Non-pigmented ciliary epithelial cell (primary cell): ENCODE measurements at places on chromosomes 12 and 14.
A peak's percentile ranks its signal among the peaks of the same experiment; 100 is the strongest.

DNA sequence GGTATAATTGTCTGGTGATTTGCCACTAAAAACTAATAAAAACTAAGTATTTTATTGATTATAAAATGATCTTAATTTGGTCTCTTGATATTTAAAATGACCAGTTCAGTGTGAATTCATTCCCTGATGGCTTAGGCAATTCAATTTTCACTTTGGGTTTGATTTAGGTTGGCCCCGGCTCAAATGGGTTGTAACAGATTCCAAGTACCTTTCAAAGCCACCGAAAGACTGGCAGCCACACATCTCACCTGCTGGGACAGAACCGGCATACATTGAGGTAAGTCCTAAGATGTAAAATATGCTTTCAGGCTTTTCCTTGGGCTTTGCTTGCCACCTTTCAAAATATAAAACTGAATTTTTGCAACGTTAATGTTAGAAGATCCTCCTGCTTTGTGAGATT is 77.5 kb upstream of the ATF1 start:
- DNase-seq: no peak

DNA sequence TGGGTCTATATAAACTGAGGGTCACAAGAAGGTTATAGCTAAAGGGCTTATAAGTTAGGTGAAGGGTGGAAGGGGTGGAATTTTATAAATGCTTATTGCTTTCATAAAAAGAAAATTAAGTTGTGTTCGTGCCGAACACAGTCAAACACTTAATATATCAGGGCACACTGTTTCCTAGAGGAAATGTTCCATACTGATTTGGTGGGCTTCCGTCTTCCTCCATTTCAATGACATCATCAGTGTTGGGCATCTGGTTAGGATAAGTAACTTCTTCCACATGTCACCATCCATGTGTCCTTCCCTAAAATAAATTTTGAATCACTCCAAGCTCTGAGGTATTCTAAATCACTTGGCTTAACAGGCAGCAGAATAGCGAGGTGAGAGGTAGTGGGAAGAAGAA is 466.4 kb downstream of the MED13L start:
- DNase-seq: no peak

DNA sequence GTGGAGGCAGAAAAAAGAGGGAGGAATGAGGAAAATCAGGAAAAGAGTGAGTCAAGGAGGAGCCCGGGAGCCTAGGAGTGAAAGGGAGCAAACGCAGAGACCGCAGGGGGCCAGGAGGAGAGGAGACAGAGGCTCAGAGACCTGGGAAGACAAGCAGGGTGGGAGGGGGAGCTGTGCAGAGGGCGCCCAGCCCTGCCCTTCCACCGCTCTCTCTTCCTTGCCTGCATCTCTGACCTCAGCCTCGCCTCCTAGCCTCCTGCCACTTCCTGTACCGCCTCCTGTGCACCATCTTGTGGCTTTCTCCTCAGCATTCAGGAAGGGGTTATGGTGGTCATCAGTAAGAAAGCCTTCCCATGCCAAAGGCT is 1.3 kb downstream of the CLSTN3 start:
- no peak for DNase-seq

DNA sequence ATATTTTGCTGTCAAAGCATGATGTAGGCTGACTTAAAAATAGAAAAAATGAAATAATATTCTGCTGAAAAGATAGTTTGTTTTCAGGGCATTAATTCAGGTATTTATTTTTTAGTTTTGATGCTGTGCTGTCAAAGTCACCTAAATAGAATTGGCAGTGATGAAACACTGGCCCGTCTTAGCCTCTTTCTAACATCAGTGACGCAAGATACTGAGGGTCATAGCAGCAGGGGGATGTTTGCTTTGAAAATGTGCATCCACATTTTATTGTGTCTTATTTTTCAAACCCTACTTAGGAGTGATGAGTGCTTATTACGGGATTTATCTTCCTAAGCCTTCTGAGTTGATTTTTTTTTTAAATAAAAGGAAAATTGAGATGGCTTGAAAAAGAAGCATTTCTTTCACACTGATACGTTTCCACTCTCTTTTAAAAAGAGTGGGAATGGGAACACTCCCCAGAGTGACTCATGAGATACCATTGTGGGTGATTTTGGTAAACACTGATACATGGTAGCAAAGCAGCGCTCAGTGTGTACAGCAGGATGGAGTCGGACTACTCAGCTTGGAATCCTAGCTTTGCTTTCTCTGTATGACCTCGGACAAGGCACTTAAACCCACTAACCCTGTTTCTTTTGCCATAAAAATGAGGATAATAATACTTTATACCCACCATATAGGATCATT is 290.8 kb downstream of the ERC1 start:
- DNase-seq: peak; percentile 65

DNA sequence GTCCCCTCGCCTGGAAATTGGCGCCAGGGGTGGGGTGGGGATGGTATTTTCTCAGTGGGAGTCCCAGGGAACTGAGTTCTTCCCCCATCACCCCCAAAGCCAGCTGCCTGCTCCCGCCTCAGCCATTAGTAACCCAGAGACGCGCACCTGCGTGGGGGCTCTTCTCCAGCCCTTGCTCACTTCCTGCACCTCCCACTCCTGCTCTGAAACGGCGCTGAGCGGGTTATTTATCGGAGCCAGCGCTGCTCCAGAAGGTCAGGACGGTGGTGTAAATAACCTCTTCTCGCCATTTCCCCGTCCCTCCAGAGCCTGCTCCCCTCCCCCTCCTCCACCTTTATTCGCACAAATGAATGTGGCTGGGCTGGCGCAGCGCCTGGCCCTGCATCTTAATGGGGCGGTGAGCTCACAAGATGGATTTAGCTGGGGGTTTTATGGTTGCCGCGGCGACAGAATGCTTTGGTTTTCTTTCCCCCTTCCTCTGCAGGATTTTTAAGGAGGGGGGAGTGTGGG is 12.2 kb downstream of the GPR84 start:
- DNase-seq: no peak

DNA sequence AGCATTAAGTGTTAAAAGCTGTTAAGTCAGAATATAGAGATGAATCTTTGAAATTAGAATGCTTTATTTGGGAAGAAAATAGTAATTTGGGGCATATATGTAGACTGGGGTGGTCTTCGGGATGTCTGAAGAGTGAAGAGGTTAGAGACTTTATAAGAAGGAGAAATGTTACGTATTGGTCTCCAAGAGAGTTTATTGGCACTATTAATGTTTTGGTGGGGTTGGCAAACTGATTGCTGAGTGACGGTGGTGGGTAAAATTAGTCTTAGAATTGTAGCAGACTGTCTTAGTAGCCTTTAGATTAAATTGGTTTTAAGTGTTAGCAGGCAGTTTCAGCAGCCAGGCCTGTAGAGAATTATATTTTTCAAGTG is 4.9 kb upstream of the ATP23 start:
- DNase-seq: no peak

DNA sequence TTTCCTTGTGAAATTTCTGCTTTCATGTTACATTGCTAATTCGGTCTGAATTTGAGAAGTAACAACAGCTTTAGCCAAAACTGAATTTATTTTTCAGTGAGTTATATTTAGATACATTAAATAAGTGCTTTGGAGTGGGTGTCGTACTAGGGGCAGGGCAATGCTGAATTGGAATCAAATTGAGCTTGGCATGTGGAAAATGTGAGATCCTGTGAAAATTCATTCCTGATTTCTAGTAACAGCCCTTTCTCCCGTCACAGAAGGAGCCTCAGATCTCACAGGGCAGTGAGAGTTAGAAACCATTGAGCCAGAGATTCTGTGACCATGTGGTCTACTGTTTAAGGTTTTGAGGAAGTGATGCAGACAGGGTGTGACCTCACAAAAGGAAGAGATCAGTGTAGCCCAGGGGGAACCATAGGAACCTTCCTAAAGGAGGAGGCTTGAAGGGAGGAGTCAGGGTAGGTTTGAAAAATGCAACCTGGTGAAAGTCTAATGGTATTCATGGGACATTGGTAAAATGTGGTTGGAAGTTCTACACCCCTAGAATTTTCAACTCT is 1136.8 kb downstream of the AACS start:
- no peak for DNase-seq

GRCh38 chr12:66164349-66164821 is 5.4 kb downstream of the TMBIM4 start:
- peak; percentile 26 for DNase-seq

DNA sequence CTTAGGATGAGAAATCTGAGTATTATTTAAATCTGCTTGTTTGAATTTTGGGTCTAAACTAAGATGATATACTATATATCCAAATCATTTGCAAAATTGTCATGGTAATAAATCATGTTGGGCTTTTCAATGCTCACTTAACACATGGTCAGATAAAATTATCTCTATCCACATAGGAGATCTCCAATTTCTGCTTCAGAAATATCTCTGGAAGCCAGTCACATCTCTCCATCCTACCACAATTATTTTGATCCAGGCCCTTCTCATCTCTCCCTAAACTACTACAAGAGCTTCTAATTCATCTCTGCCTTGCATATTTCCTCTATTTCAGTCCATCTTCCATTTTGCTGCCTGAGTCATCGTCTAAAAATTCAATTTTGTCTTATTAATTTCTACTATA is 3.8 kb downstream of the DCN start:
- no peak for DNase-seq

- DNase-seq: no peak
These were observed 47.2 kb downstream of the NPAS3 start for GRCh38 chr14:32985866-32986265.

- DNase-seq: no peak
These were observed 8.7 kb upstream of the SMUG1 start for GRCh38 chr12:54197431-54197909.

DNA sequence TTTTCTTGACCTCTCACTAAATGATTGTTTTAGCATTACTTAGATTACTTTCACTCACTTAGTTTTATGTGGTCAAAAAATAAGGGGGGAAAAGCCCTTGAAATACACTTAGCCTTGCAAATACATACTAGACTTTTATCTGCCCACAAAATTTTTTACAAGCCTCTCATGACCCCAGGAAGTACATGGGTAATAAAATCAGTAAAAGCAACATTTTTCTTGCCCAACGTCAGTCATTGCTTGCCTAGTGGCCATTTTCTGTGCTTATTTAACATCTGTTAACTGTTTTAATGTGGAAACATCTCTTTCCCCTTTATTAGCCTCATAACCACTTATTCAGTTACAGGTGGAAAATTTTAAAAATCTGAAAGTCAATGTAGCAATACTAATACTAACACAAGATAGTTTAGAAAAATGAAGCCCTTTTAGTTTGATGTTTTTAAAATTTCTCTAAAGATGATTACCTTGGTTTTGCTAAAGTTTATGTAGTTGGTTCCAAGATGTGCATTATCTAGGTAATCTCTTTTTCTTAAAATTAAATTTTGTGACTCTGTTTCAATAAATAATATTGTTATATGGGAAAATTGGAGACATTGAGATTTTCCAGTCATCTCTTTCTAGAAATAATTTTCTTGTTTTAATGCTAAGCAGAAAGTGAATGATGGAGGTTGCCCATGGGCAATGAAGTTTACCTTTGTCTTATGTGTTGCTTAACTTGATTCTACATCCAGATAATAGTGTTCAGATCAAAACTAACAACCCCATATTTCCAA is 175.5 kb downstream of the TMTC2 start:
- peak; percentile 35 for DNase-seq

- DNase-seq: no peak
These were observed 9.8 kb upstream of the MCRS1 start for GRCh38 chr12:49577589-49578315.

DNA sequence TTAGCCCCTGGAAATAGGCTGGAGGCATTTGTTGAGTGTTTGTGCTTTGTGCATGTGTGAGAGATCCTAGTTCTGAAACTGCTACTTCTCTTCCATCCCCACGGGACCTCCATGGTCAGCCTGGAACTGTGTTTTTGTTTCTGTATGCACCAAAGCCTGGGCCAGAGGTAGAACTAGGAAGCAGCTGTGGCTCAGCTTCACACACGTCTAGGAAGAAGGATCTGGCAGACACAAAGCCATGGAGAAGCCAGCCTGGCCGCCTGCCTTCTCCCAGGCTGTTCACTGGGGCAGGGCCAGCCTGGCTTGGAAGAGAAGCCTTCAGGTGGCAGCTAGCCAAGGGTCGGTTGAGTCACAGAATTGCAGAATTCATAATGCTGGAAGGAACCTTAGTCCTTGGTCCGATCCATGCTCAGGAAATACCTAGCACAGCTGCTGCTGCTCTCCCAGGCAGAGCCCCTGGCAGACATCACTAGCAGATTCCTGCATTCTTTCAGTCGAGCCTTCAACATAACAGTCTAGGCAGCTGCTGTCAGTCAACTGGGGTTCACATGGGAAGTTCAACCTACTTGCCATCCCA is 27.0 kb downstream of the RIN3 start:
- DNase-seq: peak; percentile 97

DNA sequence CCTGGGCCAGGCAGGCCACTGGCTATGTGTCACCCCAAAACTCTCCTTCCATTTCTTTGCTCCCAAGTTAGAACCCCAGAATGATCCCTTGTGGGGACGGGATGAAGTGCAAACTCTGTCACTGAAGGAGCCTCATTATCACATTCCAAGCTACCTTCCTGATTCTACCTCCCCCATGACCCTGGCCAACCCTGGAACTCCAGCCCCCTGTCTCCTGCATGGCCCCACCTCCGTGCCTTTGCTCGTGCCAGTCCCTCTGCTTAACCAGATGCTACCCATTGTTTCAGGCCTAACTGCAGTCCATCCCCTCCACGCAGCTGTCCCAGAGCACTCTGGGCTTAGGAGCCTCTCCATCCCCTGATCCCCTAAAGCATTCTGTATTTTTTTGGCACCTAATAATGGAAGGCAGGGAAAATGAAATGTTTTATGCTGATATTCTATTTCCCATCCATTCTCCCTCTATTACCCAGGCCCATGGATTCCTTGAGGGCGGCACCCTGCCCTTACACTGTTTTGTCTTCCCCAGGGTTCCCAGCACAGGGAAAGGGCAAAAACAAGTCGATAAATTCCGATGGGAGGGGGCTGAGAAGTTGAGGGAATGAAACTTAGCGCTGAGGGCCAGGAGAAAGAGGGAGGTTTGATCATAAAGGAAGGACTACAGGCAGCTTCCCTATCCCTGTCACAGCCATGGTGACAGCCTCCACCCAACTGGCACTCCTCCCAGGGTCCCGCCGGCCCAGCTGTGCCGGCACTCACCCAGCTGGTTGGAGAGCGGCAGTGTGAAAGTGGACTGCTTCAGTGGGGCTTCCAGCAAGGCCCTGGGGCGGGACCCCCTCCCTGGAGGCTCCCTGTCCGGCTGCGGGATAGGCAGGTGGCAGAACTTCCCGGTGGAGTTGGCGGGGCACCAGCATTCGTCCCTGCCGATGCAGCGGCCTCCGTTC is 58.1 kb downstream of the ISCA2 start:
- DNase-seq: no peak
